Stimulated activated CD8-positive, alpha-beta memory T cell treated with anti-CD3 and anti-CD28 coated beads, Interleukin-2, amount 100 ng/mL, for 1 hour (primary cell): ENCODE measurements at places on chromosomes 3 and 15.

- DNase-seq: peak; percentile 15
These were observed 40.8 kb downstream of the KAT2B start for GRCh38 chr3:20080956-20081554.

DNA sequence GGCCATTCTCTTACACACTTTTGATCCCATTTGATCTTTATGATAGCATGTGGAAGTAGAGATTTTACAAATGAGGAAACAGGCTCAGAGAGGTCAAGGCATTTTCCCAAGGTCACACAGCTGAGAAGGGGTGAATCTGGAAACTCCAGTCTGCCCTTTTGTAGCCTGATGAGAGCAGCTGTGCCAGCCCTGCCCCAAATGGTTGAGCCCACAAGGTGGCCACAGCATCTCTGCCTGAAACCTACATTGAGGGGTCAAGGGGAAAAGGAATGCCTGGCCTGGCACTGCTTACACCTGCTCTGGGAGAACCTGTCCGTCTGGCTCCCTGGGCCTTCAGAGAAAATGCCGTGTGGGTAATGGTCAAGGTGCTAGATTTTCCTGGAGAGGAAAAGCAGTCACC, 200.2 kb upstream of the LINGO1 start:
- DNase-seq: no peak

DNA sequence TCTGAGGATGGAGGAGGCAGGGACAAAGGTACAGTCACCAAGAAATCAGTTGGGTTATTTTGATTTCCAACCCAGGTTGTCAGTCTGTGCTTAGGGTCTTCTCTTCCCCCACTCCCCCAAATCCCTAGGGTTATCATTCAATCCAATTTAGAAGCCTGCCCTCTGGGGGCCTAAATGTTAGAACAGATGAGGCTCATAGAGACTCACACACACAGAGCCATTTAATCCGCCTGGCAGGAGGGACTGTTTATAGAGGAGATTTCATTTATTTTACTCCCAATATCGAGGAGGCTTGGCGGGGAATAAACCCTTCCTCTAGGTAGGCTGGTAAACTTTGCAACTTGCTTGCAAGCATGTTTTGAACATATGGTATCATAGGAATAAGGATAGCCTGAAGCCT, 52.8 kb downstream of the RHCG start:
- no peak for DNase-seq

GRCh38 chr3:117566926-117567325, 857.3 kb downstream of the TUSC7 start:
- DNase-seq: no peak

- DNase-seq: no peak
These were observed 9.9 kb upstream of the SAMD7 start for GRCh38 chr3:169901453-169901852.

- no peak for DNase-seq
These were observed 2.4 kb downstream of the HTD2 start for GRCh38 chr3:58308728-58309127.

DNA sequence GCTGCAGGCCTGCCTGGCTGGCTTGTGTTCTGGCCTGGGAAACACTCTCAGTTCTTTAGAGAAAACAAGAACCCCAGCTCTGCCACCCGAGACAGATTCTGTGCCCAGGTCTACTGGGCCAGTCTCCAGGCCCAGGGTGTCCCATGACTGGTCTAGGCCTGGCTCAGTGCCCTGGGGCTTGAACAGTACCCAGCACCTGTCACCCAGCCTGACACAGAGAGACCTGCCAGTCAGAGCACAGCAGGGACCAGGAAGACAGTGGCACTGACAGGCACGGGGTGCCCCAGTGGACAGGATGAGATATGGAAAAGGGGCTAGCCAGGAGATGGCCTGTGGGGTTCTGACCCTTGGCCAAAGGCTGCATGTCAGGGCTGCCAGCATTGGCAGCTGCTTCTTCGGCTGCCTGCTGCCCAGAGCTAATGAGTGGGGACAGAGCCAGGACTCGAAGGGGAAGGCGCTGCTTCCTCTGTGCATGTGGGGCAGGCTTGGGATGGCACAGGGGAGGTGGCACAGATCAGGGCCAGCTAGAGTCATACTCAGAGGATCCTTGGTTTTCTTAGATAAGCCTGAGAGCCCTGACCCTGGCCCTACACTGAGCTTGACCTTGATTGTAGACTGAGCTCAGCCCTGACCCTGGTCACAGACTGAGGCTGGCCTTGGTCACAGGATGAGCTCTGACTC, 15.1 kb downstream of the CCDC33 start:
- DNase-seq: no peak

DNA sequence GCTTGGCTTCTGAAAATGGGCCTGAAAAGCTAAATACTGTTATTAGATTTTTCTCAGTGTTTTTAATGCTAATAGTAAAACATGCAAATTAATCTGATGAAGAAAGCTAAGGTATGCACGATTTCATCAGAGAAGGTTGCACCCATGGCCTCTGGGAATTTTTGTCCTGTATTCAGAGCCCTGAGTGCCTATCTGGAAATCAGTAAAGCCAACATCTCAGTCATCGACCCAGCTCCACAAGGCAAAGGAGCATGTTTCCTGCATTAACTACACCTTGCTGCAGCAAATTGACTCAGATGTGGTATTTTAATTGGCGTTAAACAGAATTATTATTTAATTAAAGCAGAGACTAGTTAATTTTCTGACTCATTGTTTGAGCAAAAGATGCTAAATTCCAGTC, 49.0 kb upstream of the TP63 start:
- no peak for DNase-seq

DNA sequence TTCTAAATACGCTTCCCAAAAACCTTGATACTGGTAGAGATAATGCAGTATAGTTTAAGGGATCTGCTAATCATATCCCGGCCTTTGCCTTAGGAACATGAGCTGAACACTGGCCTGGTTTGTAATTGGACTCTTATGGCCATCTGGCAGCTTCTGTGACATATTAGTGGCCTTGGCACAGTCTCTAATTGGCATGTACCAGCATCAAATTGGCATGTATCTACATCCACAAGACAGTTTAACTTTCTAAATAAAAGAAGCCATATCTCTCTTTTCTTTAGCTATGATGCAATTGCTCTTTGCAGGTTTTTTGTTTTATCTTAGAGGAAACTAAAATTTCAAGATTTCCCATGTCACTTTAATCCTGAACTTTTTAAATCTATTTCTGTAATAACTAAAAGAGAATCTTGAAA, 44.6 kb upstream of the FILIP1L start:
- DNase-seq: no peak

- no peak for DNase-seq
These were observed 108.2 kb downstream of the CNTN3 start for GRCh38 chr3:74506246-74506645.

DNA sequence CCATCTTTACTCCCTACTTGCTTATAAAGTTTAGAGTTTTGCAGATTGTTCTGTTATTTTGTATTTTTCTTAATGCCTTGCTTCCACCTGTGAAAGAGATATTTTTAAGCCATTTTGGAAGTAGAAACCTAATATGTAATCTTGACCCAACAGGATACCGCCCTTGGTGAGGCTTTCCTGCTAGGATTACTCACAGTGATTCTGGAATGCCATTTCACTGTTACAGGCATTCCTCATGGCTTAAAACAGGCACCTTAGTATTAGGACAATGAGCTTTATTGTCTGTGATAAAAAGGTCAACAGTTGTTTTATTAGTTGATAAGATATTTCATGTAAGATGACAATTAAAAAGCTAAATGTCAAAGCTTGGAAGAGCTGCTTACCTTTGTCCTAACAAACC, 58.2 kb downstream of the PHLDB2 start:
- no peak for DNase-seq

DNA sequence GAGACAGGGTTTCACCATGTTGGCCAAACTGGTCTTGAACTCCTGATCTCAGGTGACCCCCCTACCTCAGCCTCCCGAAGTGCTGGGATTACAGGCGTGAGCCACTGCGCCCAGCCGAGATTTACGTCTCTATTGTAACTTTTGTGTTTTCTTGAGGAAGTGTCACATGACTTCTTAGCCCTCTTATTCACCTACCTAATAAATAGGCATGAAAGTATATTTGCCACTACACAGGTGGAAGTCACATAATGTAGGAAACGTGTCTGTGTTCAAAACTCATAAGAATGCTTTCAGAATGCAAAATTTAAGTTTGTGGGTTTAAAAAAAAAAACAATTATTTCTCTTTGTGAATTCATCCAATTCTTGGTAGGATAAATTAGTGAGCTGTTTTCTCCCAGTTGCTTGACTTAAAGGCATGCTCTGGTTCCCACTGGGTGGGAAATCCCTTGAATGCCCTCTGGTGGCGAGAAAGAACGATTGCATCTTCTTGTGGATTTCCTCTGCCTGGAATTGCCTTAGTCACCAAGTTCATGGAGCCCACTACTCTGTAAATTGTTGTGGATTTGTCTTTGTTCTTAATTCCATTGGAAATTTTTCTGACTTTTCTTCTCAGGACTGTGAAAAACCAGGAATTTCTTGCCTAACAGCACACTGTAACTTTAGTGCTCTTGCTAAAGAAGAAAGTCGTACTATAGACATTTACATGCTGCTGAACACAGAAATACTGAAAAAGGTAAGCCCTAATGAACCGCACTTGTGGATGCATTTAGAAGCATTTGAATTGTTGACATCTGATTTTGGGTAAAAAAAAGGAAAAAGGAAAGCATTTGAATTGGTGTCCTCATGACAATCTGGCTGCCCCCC, 82.2 kb upstream of the CTDSPL start:
- no peak for DNase-seq

- DNase-seq: no peak
These were observed 149.5 kb downstream of the TP63 start for GRCh38 chr3:189780546-189781270.

- DNase-seq: no peak
These were observed 23.5 kb downstream of the PTH1R start for GRCh38 chr3:46901061-46901460.

DNA sequence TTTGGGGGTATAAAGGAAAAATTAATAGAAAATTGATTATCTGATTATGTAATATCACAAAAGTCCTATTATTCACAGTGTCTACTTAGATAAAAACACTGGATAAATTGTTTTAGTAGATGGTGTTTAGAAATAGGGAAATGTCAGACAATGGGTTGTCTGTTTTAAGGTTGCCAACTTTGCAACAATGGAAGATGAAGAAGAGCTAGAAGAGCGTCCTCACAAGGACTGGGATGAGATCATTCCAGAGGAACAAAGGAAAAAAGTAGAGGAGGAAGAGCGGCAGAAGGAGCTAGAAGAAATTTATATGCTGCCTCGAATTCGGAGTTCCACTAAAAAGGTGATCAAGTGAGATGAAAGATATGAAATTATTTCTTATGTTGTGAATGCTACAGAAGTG, 84.0 kb downstream of the CHD2 start:
- DNase-seq: no peak

DNA sequence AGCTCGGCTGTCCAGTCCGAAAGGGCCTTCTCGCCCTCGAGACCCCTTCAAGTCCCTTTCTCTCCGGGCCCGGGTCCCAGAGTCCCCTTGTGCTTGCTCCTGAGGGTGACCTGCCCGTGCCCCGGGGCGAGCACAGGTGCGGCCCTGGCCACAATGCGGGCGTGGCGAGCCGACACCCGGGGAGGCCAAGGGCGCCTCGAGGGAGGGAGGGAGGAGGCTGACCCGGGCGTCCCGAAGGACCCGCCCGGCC, 810 bp upstream of the MEF2A start:
- DNase-seq: no peak

DNA sequence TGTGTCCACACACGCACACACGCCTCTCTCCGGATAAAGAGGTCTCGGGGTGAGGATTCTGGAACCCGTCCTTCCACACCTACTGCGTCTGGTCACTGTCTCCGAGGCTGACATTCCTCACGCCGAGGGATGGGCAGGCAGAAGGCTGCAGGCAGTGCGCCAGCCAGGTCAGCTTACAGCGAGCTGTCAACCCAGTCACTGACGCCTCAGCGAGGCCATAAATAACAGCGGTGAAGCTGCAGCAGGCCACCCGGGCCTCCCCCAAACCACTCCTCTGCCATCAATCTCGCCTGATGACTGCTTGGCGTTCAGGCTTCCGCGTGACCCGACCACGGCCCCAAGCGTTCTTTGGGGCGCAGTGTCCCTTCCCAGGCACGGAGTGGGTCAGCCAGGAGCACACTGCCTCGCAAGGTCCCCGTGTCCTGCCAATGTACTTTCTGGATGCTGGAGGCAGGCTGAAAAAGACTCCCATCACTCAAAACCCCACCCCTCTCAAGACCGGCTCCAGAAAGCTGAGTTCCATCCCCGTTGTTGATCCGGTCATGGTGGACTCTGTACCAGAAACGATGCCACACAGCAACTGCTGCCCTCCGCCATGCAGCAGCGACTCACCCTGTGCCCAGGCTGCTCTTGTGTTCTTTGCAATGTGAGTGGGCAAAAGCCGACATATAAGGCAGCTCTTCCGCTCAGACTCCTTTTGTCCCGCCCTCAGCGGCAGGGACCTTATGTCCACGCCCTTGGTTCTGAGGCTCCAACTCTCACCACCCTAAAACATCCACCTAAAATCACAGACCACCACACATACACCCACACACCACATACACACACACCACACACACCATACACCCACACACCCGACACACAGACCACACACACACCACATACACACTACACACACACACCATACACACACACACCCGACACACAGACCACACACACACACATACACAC, 27.1 kb downstream of the CPN2 start:
- peak; percentile 22 for DNase-seq

DNA sequence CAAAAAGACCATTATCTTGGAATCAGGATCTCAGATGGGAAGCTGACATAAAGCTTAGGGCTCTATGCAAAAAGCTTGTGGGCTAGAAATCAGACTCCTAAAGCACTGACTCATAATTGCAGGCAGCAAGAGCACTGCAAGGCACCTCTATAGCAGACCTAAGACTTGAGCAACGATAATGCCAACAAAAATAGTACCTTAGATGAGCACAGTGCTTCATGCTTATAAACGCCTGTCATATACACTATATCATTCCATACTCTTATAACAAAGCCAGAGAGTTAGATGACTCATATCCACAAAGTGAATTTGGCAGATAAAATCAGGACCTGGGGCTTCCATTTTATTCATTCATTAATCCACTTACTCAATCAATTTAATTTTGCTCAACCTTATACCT, 560.8 kb downstream of the MCTP2 start:
- DNase-seq: no peak

DNA sequence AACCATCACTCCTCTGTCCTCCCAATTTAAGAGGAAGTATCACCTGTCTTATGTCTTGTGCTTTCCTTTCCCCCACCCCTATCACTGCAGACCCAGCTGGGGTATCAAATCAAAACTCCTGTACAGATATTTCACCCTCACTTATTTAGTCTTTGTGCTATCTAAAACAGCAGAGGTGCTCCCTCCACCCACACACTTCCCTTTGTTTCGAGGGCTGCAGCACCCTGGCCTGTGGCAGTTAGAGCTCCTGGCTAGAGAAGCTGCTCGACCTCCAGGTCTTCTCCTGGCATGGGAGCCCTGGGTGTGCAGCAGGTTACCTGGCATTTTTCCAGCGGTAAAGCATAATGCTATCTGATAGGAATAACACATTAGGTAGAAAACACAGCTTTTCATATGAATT, 181.4 kb upstream of the BCL6 start:
- DNase-seq: no peak

- no peak for DNase-seq
These were observed 88.8 kb upstream of the TSEN2 start for GRCh38 chr3:12395349-12396012.

- DNase-seq: no peak
These were observed 540.2 kb downstream of the NAALADL2 start for GRCh38 chr3:175399156-175399840.

- no peak for DNase-seq
These were observed 11.0 kb upstream of the MUSTN1 start for GRCh38 chr3:52845691-52846431.

GRCh38 chr3:124246949-124247348, 255.0 kb upstream of the ROPN1 start:
- no peak for DNase-seq
